ENCODE measurements at places on chromosomes 2 and 18.

GRCh38 chr2:375270-375955 lies 87.5 kb upstream of the ALKAL2 start:
- DNase-seq = no peak

DNA sequence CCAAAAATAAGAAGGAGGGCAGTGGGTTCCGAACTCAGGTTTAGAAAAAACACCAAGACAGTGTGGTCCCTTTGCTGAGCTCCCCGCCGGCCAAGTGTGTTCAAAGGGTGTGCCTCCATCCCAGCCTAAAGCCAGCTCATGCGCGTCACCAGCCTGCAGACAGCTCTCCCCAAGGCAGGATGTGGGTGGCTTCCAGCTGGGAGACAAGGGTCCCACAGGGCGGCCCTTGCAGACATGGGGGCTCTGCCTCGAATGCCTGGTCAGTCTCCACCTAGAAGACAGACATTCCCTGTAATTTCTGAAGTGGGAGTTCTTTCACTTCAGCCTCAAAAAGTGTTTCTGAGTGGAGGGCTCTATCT lies 135.8 kb upstream of the GPC1 start:
- no peak for DNase-seq

DNA sequence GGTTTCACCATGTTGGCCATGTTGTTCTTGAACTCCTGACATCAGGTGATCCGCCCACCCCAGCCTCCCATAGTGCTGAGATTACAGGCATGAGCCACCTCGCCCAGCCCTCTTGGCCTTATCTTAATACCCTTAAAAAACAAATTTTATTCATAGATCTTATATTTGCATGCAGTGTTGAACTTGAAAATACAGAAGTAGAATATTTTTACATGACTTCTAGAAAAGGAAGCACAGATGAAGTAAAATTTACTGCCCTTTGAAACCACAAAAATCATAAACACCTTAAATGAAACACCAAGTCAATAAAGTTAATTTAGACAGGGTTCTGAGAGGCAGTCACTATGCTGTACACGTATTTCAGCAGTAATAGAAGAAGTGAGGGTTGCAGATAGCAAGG lies 145.7 kb downstream of the CERS6 start:
- no peak for DNase-seq

- DNase-seq = no peak
Observed at GRCh38 chr2:9757501-9758264, 85.6 kb upstream of the TAF1B start.

GRCh38 chr2:85694052-85695025 lies at the start of gene GNLY:
GNLY (plus strand) TSS chr2:85694358; CDS start chr2:85694419, 61 bp downstream.
- DNase-seq = no peak

- no peak for DNase-seq
Observed at GRCh38 chr2:230984393-230985220, 11.3 kb upstream of the SPATA3 start.

DNA sequence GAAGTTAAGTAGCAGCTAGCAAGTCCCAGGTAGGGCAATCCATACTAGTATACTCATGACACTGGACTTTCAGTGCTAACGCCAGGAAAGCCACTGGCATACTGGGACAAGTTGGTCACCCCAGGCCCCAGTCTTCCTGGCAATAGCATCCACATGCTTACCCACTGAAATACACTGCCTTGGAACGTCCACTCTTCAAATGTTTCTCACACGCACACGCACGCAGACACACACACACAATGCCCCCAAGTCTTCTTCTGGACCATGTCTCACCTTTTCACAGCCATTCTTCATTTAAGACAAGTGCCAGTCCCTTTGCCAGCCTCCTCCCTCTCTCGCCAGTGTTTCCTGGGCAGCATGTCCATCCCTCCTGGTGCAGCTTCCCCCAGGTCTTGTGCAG lies 8.7 kb upstream of the TEX261 start:
- no peak for DNase-seq

DNA sequence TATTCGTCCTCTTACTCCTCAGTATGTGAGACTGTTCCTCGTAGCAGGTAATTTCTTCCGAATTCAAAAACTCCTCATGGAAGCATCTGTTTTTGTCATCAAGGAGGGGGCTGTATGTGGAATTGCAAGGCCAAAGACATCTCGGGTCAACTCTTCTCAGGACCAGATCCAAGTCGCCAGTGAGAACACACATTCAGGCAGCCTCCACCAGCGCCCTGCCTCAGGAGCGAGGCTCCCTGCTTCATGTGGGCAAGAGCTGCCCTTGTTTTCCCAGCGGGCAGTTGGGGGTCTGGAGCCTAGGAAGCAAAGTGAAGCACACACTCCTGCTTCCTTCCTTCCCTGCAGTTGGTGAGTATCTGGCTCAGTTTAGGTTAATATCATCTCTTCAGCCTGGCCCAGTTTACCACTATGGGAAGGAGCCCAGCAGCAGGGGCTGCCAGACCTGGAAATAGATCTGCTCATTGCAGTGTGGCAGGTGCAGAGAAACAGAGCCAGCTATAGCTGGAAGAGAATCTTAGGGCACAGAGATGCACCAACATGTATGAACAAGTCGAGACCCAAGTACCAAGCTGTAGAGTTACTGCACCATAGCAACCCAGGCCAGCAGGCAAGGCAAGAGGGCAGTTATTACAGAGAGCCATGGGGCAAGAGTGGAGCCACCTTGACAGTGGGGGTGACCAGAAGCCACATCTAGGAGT lies 25.3 kb downstream of the TMEM127 start:
- DNase-seq = no peak

- DNase-seq = peak; percentile 34
Observed at GRCh38 chr2:68653538-68653982, 10.2 kb downstream of the PROKR1 start.

- no peak for DNase-seq
Observed at GRCh38 chr2:134583462-134583861, 135.3 kb downstream of the TMEM163 start.

DNA sequence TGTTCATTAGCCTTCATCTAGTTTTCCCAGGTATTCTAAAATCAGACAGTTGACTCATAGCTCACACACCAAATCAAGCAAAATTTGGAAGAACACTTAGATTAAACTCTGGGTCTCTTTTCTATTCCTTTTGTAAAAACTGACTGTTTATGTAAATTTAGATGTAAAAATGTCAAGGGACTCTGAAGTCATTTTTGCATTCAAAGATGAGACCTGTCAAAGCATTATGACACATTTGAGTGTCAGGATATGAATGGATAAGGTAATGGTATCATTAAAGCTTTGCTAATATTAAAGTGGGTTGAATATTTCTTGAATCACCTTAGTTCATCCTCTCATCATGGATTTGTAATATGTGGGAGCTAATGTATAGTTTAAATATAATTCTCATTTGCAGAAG lies 348.1 kb upstream of the NRXN1 start:
- DNase-seq = no peak

GRCh38 chr18:58169472-58169871 lies 125.4 kb downstream of the NEDD4L start:
- no peak for DNase-seq

GRCh38 chr2:226508683-226509082 lies 290.9 kb downstream of the IRS1 start:
- no peak for DNase-seq

- DNase-seq = no peak
Observed at GRCh38 chr2:197113275-197113711, 186.8 kb upstream of the PGAP1 start.

DNA sequence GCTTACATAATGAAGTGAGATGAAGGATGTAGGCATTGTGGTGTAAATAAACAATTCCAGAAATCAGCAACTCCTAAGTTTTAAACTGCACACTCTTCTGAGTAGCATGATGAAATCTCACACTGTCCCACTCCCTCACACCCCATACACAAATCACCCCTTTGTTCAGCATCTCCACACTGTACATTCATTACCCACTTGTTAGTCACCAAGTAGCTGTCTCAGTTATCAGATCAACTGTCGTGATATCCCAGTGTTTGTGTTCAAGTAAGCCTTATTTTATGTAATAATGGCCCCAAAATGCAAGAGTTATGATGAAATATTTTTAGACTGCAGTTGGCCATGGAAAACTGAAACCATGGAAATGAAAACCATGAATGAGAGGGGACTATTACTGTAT lies 135.7 kb downstream of the GRB14 start:
- DNase-seq = no peak

DNA sequence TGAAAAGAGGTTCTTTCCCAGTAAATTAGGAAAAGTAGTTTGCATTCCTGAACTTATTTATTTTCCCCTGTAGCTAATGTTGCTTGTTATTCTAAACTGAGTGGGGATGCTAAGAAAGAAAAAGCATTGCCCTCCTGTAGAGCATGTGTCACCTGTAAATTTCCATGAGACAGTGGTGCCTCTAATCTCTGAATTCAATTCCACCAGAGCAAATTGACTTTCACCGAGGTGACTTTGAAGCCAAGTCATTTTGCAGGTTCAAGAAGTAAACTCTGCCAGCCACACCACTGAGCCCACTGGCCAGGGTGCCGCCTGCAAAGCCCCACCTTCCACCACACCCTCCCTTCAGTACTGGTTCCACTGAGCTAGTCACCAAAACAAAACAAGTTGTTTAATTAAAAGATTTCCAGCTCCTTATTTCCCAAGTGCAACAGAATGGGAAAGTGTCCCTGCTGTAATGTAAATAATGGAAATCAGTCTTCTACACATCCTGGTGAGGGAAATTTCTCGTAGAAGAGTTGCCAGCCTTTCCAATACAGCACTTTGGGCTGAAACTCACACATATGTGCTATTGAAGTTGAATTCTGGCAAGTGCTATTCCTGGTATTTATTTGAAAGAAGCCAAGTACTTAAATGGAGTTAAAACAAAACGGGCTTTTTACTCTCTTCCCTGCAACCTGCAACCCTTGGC lies 254.8 kb downstream of the RNF152 start:
- no peak for DNase-seq

- no peak for DNase-seq
Observed at GRCh38 chr2:85019121-85019520, 48.2 kb downstream of the KCMF1 start.

- no peak for DNase-seq
Observed at GRCh38 chr2:235903782-235904584, 264.2 kb downstream of the GBX2 start.

DNA sequence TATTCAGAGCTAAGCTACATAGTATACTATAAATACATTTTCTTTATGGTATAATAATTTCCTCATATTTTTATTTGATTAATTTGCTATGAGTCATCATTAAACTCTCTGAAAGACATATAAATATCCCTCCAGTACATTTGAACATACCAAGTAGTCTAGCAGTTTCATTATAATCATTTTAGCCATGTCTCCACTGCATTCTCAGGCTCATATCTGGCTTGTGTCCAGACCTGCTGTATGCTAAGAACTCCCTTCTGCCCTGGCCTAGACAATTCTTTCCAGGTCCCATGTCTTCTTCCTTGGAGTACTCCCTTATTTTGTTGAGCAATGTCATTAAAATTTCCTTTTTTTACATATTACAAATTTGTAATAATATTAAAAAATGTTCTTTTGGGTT lies 16.6 kb upstream of the DYNC1I2 start:
- DNase-seq = no peak

- no peak for DNase-seq
Observed at GRCh38 chr2:166238176-166238575, 110.4 kb upstream of the SCN1A start.

DNA sequence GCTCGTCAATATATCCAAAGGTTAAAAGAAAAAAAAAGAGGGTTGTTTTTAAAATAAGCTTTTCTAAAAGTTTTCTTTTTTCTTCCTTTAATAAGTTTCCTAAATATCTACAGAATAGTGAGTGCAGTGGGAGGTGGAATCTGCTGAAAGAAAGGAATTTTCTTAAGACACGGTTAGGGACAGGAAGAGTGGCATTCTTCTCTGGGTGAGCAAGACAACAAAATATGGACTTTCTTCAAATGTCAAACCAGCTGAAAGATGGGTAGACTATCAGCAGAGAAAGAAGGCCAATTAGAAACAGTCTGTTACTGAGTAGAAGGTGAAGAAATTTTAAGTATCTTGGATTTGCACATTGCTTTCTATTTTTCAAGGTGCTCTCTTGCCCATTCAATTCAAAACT lies 222.7 kb upstream of the PIK3C3 start:
- no peak for DNase-seq

GRCh38 chr2:64127119-64127518 lies 17.1 kb downstream of the PELI1 start:
- no peak for DNase-seq

- no peak for DNase-seq
Observed at GRCh38 chr2:195648787-195649186, 8.2 kb upstream of the SLC39A10 start.

DNA sequence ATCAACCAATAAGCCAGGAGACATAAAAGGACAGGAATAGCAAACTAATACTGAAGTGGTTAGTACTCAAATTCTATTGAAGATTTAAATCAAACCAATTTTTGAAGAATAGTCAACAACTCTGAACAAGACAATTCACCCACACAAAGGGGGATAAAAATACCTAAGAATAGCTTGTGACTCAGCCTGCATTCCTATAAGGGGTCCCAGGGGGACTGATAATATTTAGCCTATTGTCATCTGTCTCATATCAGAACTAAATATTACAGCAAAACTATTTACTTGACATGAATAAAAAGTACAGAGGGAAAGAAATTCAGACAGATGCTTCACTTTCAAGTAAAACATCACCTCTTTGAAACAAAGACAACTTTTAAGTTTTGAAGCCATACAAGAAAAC lies 7.7 kb downstream of the ITSN2 start:
- no peak for DNase-seq

GRCh38 chr18:74219056-74219455 lies 70.7 kb downstream of the TIMM21 start:
- no peak for DNase-seq

DNA sequence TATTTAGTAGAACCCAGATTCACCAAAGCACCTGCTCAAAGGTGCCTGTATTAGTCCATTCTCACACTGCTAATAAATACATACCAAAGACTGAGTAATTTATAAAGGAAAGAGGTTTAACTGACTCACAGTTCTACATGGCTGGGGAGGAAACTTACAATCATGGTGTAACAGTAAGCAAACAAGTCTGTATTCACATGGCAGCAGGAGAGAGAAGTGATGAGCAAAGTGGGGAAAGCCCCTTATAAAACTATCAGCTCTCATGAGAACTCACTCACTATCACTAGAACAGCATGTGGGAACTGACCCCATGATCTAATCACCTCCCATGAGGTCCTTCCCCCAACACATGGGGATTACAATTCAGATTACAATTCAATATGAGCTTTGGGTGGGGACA lies 28.0 kb upstream of the DDX18 start:
- DNase-seq = no peak

DNA sequence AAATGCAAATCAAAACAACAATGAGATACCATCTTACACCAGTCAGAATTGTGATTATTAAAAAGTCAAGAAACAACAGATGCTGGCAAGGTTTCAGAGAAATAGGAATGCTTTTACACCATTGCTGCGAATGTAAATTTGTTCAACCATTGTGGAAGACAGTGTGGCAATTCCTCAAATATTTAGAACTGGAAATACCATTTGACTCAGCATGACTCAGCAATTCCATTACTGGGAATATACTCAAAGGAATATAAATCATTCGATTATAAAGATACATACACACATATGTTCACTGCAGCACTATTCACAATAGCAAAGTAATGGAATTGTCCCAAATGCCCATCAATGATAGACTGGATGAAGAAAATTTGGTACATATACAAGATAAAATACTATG lies 516.7 kb downstream of the ERBB4 start:
- no peak for DNase-seq

GRCh38 chr2:671787-672605 lies 5.2 kb downstream of the TMEM18 start:
- DNase-seq = no peak

- DNase-seq = no peak
Observed at GRCh38 chr2:217361483-217361880, 501.6 kb upstream of the TNP1 start.

- DNase-seq = no peak
Observed at GRCh38 chr2:111697560-111697959, 186.4 kb downstream of the ANAPC1 start.
